Stimulated activated CD4-positive, alpha-beta T cell treated with anti-CD3 and anti-CD28 coated beads, Interleukin-15, amount 100 ng/mL, for 1 hour (primary cell): ENCODE measurements at places on chromosomes 13 and 19.

GRCh38 chr13:23778002-23778652, 111.1 kb downstream of the MIPEP start:
- DNase-seq = no peak

DNA sequence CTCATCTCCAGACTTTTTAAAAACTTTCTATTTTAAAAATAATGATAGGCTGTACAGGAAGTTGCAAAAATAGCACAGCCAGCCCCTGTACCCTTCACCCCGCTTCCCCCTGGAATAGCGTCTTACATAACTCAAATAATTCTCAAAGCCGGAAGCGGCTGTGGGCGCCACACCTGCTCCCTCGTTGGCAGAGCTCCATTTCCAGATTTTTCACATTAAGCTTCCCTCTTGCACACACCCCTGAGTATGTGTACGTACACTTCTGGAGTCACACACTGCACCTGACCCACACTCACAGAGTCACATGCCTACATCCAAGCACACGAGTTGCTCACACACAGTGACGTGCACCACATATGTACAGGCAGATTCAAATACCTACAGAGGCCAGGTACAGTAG, 24.9 kb upstream of the DPP9 start:
- DNase-seq = no peak

- DNase-seq = no peak
These were observed 577.3 kb downstream of the LMO7 start for GRCh38 chr13:76213423-76213904.

DNA sequence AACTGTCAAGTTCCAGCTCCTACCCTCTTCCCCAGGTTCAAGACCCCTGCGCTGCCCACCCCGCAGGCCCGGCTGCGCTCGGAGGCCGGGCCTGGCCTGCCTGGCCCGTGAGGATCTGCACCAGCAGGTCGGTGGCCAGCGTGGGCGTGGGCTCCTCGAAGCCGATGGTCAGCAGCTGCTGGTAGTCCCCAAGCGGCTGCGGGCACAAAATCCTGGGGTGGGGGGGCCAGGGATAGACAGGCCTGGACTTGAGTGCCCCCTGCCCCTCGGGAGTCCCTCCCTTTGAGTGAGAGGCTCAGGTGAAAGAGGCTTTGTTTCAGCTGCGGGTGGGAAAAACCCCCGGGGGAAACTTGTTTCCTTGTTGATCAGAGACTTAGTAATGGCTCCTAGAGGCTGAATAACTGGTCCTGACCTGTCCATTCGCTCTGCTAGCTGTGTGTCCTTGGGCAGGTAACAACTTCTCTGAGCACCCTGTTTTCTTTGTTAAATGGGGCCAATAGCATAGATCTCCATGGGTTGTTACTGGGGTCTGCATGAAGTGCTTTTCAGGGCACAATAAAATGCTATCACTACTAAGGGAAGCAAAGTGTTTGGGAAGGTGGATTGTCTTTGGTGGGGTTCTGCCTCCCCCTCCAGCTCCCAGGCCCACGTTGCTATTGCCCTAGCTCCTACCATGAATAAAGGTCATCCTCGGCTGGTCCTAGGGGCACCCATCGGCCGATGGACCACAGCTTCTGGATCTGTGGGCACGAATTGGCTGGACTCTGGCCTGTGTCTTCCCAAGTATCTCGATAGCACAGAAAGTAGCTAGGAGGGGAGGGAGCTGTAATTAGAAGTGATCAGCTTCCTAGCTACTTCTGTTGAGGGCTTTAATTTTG, 3.5 kb downstream of the C19orf67 start:
- no peak for DNase-seq

- DNase-seq = no peak
These were observed 23.3 kb downstream of the PRR12 start for GRCh38 chr19:49614096-49614833.

DNA sequence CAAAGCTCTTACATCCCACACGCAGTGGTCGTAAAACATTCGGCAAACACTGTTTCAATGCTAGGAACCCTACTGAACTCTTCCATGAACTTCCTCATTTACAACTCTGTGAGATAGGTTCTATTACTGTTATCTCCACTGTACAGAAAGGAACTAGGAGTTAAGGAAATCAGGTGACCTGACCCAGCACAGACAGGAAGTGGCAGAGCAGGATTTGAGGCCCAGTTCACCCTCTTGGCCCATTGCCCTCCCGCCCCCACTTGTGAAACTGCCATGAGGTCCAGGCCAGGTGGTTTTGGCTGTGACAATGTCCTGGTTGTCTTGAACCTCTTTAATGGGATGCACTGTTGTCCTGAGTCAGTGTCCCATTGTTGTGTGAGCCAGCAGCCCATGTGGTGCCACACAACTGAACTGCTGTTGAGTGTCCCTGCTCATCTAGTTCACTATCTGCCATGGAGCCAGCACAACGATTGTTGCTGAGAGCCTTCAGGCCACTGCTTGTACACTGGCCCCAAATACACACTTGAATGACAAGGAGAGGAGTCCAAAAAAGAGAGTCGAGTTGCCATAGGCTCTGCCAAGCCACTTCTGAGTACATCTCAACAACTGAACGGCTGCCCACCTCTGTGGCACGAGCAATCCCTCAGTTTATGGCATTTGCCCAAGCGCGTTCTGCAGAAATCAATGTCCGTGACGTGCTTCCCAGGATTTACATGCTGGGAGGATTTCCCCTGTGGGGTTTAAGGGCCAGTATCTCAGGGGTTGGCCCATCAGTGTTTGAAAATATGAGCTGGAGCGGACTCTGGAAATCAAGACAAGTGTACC, 484.6 kb downstream of the TSHZ3 start:
- DNase-seq = no peak

- no peak for DNase-seq
These were observed 21.7 kb upstream of the KCTD4 start for GRCh38 chr13:45222516-45222915.

DNA sequence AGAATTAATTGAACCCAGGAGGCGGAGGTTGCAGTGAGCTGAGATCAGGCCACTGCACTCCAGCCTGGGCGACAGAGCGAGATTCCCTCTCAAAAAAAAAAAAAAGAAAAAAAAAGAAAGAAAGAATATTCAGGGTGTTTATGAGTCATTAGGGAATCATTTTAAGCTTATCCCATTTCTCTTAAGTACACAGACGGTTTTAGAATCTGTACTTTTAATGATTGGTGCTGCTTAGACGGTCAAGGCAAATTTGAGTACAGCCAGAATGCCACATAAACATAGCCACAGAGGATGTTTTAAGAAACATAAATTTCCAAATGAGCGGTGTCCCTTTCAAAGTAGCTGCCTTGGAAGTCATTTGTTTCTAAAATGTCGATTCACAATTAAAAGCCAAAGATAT, 2.6 kb downstream of the SPRYD7 start:
- no peak for DNase-seq

DNA sequence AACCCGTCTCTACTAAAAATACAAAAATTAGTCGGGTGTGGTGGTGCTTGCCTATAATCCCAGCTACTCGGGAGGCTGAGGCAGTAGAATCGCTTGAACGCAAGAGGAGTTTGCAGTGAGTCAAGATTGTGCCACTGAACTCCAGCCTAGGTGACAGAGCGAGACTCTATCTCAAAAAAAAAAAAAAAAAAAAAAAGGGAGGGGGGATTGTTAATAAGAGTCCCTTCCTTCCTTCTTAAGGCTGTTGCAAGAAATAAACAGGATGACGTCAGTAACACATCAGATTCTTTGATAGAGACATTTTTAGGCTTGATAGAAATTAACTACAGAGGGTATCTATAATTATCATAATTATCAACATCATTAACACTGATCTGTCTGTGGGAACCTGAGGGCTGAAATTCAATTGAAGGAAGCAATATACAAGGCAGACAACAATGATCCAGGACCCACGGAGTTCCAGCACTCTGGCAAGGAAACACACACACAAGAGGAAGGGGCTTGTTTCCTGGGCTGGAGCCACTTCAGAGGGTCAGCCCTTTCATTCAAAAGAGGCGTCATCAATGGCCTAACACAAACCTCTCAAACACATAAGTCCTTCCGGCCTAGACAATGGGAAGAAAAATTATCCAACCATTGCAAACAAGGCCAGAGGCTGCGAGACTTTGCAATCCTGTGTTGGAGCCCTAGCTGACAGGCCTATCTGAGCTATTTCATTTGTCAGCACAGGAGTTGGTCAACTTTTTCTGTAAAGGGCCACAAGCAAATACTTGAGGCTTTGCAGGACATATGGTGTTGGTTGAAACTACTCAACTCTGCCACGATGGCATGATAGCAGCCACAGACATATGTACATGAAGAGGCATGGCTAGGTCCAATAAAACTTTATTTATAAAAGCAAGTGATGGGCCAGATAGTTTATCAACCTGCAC, 105.2 kb downstream of the INSR start:
- DNase-seq = no peak

DNA sequence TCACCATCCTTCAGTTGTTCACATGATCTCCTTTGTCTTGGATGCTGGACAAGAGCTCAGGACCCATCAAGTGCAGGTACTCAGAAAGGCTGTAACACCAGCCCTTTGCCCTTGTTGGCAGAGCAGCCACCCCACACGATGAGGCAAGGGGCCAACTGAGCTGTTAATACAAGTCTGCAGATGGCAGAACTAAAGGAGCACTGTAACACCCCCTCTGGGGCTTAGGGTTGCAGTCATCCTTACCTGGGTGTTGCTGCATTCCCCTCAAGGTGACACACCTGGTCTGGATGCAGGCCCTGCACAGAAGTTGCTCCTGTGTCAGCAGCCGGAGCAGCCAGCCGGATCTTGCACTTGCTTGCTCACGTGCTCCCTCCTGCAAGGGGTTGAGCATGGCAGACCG, 52.0 kb downstream of the STARD13 start:
- DNase-seq = no peak

DNA sequence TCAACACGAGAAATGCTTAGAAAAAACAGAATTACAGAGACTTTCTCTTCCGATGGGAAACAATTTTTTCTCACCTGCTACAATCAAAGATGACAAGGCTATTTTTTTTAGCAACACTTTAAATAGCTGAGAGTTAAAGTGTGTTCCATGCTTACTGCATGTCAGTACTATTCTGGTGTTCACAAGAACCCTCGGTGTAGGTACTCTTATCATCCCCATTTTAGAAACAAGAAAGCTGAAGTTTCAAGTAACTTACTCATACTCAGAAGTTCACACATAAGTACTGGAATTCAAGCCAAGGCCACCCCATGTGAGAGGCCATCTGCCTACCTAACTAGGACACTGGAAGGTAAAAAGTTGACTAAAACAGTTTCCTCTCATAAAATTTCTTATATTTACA, 9.0 kb upstream of the TNFRSF19 start:
- no peak for DNase-seq

- DNase-seq = no peak
These were observed 602.9 kb downstream of the OLFM4 start for GRCh38 chr13:53631511-53631910.

DNA sequence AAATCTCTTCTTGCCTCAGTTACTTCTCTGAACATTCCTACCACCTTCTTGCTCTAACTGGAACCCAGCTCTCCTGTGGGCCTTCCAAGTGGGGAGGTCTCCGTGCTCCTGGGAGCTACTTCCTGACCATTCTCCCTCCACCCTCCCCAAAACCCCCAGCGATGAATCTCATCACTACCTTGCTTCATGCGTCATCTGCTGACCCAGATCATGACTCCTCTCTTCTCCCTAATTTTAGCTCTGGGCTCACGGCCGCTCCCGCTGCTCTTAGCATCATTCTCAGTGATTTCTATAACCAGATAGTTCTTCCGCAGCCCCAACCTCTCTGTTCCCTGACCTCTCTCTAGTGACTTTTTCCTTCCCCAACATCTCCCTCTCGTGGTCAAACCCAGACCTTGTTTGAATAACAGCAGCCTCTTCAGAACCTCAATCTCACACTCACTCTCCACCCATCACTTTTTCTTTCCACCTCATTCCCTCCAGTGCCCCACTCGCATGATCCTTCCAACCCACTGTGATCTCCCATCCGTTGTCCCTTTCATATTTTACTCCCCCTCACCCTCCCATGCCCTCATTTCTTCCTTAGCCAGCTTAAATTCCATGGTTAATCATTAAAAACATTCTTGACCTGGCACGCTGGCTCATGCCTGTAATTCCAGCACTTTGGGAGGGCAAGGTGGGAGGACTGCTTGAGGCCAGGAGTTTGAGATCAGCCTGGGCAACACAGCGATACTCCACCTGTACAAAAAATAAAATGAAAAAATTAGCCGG, 21.8 kb downstream of the MRPS12 start:
- DNase-seq = no peak

GRCh38 chr19:31555634-31556215, 206.5 kb upstream of the TSHZ3 start:
- no peak for DNase-seq

DNA sequence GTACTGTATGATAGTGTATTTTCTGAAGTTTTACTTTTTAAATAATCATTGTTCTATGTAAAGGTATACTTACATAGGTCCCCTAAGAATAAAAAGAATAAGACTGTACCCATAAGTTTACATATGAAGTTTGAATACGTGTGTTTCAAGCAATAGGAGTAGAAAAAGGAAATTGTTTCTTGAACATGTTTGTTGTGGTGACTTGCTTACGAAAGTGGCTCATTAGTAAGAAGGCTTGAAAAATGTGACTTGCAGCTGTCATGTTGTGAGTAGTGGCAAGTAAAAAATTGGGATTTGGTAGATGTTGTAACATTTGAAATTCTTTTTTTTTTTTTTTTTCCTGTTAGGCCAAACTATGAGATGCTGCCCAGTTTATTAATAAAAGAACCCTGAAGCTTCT, 203.3 kb downstream of the LMO7 start:
- DNase-seq = no peak

- DNase-seq = no peak
These were observed 261 bp downstream of the FARP1 start for GRCh38 chr13:98143157-98143553.

DNA sequence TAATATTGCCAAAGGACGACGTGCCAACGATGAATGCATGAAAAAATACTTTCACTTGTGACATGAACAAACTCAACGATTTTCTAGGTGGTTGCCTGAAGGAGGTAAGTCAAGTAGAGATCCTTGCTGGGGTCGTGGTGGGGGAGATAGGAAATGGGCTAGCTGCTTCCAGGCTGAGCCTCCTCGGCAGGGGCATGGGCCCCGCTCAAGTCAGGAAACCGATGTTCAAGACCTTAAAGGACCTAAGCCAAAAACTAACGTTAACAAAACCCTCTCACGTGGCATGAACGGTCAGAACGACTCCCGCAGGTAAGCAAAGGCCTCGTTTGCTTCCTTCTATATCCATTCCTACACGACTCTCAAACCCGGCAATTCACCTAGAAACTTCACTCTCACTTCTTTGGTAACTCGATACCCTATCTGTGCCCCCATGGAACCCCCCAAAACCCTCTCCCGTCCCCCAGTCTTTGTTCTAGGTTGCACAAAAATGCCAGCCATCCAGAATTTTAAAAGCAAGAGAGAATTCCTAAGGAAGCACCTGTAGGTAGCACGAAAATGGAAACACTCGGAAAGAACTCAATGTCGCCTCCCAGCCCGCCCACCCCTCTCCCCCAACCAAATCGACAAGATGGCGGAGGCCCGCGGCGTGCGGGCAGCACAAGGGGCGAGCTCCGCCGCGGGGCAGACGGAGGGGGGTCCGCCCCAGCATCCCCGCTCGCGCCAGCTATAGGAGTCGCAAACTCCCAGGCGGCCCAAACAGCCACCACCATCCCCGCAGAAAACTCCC, 13.6 kb downstream of the ACP4 start:
- no peak for DNase-seq
